ENCODE measurements at places on chromosomes 6 and 20.

- DNase-seq, result no peak
These were observed 11.5 kb upstream of the SRF start for GRCh38 chr6:43159599-43159998.

DNA sequence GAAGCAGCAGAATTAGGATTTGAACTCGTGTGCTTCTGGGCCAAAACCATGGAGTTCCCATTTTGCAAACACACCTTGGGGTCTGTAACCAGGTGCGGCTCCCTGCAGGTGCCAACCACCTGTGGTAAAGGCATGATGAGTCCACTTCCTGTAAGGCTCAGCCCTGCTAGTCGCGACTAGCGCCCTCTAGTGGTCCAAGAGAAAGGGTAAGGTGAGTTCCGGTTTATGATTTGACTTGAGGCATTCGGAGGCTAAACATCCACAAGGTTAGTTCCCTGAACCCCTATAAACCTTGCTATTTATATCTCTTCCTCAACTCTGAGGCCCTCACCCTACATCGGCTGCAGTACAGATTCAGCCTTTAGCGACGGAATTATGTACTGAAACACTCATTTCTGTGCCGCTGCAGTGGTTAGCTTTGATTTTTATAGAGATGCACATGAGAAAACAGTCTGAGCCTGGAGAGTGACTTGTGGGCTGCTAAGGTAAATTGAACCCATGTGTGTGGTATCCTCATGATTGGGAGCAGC is 173.4 kb downstream of the PLCB1 start:
- no peak for DNase-seq

DNA sequence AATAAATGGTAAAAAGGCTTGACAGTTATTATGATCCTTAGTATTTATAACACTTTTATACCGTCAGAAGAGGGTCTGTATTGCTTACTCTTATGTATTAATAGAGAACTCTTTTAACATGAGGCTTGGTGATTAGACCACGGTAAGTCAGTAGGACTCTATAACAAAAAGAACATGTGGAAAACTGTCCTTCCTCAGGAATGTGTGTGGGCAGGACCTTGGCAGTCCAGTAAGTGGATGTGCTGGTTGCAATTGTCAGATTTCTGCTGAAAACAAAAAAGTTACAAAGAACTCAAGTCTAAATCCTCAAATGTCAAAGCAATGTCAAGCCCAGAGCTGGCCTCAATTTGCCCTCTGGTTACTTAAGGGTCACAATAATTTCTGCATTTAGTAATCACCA is 81.1 kb downstream of the PLCG1 start:
- no peak for DNase-seq

DNA sequence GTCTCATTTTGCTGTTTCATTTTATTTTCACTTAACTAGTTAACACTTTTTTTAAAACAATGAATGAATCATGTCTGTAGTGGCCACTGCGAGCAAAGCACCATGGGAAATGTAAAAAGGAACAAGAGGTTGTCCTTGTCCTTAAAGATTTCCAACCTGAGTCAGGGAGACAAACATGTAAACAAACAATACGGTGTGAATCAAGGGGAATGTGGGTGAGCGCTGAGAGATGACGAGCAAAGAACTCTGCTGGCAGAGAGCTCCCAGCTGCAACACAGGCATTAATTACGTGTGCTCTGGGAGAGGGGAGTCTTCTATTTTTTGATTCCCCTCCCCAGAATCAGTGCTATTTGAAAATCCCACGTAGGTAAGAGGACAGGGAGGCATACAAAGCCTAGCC is 84.3 kb downstream of the ATXN1 start:
- no peak for DNase-seq

DNA sequence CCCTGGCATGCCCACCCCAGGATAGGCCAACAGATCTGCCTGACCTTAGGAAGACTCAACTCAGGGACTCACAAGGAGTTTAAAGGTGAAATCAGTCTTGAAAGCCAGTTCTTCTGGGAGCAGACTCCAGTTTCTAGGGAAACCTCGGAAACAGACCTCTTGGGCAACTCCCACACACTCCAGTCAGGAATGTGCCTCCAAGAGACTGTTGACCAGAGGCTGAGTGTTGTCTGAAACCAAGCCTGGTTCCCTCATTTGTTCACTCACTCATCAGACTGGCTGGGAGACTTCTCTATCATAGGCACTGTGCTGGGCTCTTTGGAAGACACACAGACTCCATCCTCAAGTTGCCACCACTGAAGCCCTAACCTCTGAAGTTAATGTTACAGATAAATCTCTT is 1.8 kb downstream of the TREM1 start:
- no peak for DNase-seq

DNA sequence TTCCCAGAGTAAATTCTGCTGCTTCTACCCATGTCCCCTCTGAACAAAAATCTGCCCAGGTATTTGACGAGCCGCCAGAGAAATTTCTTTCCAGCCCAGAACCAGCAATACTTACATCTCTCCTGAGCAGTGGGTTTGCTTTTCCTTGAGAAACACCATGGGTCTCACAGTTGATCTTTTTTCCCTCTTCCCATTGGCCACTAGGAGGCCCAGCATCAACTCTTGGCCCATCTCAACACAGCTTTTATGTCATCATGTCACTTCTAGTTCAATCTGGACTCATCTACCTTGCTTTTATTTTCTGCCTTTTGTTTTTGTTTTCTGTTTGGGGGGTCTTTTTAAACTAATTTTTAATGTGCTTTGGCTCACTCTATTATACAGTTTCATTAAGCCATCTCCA is 18.8 kb downstream of the MAFB start:
- DNase-seq, result no peak

DNA sequence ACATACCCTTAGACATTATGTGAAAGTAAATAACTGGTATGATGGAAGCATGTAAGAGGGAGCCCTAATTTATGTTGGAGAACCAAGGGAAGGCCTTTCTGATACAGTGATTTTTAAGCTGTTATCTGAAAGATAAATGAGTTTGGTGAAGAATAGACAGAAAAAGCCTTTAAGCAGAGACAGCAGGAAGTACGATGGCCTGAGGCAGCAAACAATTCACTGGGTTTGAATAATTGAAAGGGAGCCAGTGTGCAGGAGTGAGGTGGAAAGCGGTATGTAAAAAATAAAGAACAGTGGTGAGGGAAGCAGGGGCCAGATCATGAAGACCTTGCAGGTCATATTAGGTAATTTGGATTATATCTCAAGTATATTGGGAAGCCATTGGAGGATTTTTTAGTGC is 4.1 kb upstream of the RAB23 start:
- no peak for DNase-seq

GRCh38 chr20:61621035-61621730 is 369.1 kb downstream of the CDH4 start:
- no peak for DNase-seq

DNA sequence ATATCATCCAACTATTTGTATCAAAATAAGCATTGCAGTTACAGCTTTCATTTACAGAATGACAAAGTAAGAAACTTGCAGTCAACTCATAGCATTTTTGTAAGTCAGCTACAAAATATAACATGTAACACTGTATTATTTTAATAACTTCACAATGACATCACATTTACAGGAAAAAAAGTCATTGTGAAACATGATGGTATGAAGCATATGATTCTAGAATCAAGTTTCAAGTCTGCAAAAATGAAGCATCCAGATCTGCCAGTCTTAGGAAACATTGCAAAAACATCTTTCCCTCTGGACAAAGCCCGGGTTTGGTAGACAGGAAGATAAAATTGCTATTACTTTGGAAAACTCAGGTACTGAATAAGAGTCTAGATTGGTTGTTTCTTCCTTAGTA is 263.9 kb upstream of the NT5E start:
- no peak for DNase-seq

DNA sequence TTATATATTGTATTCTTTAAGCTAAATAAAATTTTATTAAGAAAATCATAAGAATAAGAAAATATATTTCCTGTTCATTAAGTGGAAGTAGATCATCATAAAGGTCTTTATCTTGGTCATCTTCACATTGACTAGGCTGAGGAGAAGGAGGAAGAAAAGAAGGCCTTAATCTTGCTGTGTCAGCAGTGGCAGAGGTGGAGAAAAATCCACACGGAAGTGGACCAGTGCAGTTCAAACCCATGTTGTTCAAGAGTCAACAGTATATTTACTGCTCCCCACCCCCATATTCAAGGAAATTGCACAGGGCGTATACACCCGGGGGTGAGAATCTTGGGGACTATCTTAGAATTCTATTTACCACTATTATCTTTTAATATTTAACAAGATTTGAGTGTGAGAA is 178.6 kb upstream of the SCGN start:
- DNase-seq, result no peak

- no peak for DNase-seq
These were observed 670.6 kb downstream of the CD109 start for GRCh38 chr6:74366634-74367033.

- DNase-seq, result no peak
These were observed 96.8 kb upstream of the ATXN1 start for GRCh38 chr6:16857969-16858592.

DNA sequence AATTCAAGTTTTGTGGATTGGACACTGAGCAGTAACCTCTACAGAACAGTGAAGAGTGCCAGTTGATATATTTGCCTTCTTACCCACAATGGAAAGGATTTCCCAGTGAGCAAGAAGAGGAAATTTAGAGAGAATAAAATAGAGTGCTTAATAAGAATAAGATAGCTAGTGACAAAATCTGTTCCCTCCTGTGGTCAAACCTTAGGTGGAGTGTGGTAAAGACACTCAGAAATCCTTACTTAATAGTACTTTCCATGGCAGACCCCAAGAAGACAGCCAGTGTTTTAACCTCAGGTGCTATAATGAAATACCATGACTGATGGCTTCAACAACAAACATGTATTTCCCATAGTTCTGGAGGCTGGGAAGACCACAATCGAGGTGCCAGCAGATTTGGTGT is 108.4 kb upstream of the TNFAIP3 start:
- DNase-seq, result no peak

GRCh38 chr20:51400051-51400926 is 142.2 kb downstream of the NFATC2 start:
- DNase-seq, result no peak

GRCh38 chr20:24816431-24816830 is 132.6 kb upstream of the CST7 start:
- DNase-seq, result no peak

GRCh38 chr6:49744259-49744658 is at the start of gene CRISP3:
TSS of gene CRISP3 (minus strand) at chr6:49744388. CDS start at chr6:49744367, 21 bp downstream.
- DNase-seq, result no peak

- DNase-seq, result no peak
These were observed 81.3 kb upstream of the ARMC2 start for GRCh38 chr6:108766886-108767285.

- DNase-seq, result no peak
These were observed 29.9 kb upstream of the SYNCRIP start for GRCh38 chr6:85672623-85673022.

DNA sequence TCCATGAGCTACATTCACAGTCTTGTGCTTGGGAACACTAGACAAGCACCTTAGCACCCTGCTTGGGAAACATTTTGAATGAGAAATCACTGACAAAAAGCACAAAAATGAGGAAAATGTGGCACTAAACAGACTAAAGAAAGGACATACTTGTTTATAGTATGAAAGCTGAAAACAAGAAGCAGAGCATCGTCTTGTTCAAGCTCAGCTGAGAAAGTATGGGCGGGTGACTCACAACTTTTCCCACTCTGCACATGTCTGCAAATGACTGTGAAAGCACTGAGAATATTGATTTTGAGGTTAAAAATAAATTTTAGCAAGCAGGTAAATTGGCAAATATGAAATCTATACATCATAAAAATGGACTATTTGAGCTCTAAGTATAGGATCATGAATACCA is 725.3 kb downstream of the COL12A1 start:
- DNase-seq, result no peak

DNA sequence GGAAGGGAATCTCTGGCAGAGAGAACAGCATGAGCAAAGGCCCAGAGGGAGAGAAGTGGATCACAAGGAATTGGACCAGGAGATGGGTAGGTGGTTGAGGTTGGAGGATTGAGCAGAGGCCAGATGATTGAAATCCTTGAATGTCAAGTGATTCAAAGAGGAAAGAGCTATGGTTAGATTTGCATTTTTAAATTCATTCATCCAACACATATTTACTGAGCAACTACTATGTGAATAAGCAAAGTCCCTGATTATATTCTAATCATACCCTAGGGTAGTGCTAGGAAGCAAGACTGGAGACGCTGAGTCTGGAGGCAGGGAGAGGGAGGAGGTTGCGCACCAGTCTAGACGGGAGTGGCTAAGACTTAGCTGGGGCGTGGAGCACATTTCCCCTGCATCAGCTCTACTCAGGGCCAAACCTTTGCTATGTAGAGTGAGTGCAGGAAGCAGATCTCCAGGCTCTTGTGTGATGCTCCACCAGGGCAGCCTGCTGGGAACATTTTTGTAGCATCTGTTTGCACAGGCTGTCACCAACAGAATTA is 40.2 kb downstream of the EYA2 start:
- no peak for DNase-seq

DNA sequence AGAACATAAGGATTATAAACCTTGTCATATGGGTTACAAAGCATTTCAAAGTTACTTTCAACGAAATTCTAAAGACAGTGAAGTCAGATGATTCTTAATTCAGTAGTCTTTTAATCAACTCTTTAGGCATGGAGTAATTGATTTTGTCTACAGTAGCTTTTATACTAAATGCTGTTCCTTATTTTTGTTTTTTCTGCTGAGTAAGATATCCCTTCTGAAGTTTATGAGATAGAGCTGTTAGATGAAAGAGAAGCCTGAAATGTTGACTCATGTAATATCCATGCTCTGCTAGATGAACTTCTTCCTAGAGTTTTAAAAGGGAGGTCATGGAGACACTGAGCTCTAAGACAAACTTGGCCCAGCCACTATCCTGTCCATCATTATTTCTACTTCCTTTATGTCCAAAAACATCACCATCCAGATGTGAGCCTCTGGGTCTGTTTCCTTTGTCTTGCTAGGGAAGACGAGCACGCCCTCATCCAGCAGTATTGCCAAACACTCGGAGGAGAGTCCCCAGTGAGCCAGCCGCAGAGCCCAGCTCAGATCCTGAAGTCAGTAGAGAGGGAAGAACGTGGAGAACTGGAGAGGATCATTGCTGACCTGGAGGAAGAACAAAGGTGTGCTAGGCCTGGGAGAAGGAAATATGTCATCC is 550.3 kb downstream of the UTRN start:
- DNase-seq, result no peak

- no peak for DNase-seq
These were observed 45.1 kb upstream of the TASP1 start for GRCh38 chr20:13683833-13684232.

GRCh38 chr20:53668992-53669391 is 75.4 kb upstream of the ZNF217 start:
- DNase-seq, result no peak

DNA sequence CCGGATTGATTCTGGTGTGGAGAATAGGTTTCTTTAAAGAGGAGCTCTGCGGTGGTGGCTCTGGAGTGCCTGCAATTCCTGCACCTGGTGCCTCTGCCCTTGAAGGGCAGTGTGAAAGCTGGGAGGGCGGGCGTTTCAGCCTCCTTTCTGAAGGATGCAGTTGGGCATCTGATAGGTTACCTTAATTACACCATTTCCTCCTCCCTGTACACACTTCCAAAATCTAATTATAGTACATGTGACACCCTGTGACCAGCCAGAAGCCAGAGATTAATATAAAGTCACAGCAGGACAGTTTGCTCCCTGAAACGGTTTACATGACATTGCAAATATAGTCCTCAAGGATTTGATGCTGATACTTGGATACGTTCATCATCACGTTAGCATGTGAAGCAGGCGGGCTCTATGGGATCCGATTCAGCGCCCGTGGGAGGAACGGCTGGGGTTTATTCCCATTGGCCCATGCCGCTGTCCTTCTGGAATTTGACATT is 548.2 kb downstream of the QKI start:
- no peak for DNase-seq

GRCh38 chr6:87828044-87828443 is 126.0 kb upstream of the AKIRIN2 start:
- DNase-seq, result no peak

- no peak for DNase-seq
These were observed 230.9 kb downstream of the SYNDIG1 start for GRCh38 chr20:24700166-24700860.

Measured in G401 (cell line).